ENCODE measurements at places on chromosomes 5 and 9.

GRCh38 chr9:19720377-19720776 lies 68.5 kb downstream of the SLC24A2 start:
- DNase-seq: peak; percentile 62

DNA sequence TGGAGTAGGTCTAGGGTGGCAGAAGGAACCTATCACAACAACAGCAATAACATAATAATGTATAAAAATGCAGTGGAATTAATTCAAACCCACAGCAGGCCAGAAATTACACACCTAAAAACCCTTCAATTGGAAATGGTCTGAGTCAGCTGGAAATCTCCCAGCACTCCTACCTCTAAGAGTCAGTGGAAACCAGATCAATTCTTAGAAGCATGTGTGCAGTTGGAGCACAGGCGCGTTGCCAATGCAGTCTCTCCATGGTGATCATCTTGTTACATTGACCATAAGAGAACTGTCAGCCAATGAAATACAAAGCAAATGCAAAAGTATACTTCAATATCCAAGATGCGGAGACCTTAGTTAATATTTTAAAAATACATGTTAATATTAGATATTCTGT lies 15.1 kb upstream of the CSNK1G3 start:
- DNase-seq: peak; percentile 67

DNA sequence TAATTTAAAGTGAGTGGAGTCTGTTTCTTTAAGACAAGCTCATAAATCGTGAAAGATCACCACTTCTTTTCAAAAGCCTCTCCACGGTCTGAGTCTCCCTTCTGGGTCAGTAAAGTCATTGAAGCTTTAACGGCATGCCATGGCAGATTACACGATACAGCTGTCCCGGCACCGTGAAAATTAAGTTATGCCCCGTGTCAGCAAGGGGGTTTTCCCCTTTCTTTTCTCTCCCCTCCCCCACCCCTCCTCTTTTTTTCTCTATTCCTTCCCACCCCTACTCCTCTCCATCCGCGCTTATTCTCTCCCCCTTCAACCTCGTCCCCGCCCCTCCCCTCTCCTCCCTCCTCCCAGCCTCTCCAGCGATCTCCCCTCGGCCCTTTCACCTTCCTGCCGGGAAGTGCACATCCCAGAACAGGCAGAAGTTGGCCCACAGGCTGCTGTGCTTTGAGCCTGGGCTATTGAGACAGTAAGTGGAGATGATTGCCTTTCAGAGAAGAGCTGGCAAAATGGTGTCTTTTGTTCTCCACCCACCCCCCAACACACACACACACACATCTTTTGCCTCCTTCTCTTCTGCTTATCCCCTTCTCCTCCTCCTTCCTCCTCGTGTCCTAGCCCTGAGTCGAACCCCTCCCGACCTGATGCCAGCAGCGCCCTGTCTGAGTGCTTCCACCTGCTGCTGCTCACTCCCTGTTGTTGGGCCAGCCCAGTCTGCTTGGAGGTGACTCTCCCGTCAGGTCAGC lies 44.1 kb downstream of the GAS1 start:
- peak; percentile 71 for DNase-seq

DNA sequence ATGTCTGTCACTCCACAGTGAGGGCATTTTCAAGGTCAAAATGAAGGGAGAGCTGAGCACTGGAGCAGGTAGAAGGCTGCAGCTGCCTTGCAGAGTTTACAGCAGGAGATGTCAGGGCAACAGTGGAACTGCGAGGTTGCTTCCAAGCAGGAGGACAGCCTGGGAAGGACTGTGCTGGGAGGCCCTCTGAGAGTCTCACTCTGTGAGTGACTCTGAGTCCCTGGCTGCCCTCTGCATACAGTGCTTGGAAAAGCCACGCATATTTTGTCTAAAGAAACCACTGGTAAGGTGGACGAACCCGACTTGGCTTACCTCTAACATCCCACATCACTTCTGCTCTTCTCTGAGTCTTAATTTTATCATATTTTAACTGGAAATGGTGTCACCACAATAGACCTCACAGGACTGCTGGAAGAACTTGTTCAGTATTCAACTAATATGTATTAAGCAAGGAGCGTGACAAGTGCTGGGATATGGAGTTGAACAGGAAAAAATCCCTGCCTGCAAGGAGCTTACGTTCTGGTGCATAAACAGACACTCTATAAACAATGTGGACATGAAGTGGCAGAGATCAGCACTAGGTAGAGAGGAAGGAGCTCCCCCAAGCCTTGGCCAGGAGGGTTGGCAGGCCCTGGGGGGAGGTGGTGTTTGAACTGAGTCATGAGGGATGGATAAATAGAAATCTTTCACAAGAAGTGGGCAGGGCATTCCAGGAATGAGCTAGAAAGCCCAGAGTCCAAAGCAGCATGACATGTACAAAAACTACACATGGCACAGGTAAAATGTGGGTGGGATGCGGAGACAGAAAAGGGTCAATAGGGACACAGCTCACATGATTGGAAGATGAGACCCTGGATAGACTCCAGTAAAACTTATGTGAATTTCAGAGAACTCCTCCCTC lies 64.0 kb upstream of the FOXE1 start:
- no peak for DNase-seq

- no peak for DNase-seq
Observed at GRCh38 chr5:137395011-137395755, 103.9 kb downstream of the SPOCK1 start.

DNA sequence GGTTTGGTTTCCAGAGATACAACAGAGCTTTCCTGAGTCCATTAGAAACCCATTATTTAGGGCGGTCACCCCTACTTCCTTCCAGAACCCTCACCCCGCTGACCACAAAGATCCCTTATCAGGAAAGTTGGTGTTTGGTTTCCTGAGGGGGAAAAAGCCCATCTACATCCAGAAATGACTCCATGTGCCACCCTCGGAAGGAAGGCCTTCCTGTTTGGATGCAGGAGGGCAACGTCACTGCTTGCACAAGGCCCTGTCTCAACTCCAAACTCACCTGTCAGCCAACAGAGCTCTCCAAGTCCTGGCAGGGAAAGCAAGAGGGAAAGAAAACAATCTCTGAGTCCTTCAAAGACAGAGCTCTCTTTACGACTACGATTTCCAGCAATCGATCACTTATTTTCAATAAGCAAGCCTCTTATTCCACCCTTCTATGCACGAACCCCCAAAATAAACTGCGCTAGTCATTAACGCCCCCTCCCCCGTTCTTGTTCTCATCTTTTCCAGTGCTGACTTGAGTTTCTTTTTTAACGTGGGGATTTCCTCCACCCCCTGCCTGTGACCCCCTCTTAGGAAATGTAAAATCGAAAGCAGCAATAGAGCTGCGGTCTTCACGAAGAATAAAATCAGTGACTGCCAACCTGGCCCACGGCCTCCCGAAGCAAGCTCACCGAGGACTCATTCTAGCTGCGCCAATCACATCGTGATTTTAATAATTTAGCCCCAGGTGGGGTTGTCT lies 35.7 kb upstream of the NTNG2 start:
- no peak for DNase-seq

DNA sequence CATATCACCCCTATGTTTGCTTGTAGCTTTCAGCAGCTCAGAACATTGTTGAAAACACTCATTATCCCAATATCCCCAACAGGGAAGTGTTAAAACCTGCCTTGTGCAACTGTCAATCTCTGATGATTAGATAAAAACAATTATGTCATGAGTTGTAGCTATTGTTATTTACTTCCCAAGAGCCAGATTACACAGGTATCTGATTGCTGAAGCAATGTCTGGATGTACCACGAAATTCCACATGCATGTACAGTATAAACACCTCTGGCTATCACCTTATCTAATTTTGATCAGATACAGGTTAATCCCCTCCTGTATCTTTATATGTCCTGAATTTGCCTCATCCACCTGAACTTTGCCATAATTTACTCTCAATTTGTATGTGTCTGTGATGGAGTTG lies 38.7 kb downstream of the TMC1 start:
- DNase-seq: no peak

GRCh38 chr5:21685522-21685921 lies 1167.6 kb downstream of the CDH12 start:
- DNase-seq: no peak

DNA sequence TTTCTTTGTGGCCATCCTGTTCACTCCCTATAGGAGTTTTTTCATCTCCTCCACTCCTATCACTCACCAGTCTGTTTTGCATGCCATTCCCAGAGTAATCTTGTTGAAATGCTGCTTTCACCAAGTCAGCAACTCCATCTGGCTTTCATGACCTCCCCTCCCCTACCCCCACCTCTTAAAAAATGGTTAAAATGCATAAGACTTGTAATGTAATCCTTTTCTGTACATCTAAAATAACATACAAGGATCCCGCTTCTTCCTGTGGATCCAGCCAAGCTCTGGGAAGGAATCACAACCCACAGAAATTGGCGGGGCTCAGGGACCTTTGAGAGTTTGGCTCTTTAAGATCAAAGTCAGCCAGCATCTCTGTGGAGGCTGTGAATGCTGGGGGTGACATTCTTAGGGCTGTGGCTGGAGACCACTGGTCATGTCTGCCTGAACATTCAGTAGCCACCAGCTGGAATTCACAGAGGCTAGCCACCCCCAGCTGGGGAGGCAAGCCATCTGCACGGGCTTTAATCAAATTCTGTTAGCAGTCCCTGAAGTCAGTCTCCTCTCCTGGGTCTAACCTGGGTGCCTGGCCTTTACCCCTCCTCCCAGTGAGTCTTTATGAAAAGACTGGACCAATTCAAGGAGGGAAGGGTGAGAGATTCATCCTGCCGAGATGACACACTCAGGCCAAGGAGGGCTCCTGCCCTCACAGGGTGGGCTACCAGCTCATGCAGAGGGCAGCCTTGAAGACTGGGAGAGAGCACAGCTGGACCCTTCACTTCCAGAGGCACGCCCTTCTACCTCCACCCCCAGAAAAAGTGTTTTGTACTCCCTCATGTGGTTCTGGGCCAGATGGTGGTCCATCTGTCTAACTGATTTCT lies 132.9 kb downstream of the LIFR start:
- DNase-seq: no peak

DNA sequence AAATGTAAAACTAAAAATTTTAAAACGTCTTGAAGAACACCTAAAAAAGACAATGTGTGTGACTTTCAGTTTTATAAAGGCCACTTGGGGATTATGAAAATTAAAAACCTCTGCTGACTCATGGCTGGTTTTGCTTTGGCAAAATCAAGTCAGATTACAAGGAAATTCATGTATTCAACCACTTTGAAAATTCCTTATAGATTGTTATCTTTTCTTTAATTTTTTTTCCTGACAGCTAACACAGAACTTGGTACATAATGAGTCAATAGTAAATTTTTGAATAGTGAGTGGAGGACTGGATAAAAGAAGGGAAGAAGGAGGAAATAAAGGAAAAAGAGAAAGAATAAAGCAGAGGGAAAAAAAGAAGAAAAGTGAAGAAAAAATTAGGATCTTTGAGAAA lies 1774.7 kb upstream of the ACO1 start:
- DNase-seq: no peak

DNA sequence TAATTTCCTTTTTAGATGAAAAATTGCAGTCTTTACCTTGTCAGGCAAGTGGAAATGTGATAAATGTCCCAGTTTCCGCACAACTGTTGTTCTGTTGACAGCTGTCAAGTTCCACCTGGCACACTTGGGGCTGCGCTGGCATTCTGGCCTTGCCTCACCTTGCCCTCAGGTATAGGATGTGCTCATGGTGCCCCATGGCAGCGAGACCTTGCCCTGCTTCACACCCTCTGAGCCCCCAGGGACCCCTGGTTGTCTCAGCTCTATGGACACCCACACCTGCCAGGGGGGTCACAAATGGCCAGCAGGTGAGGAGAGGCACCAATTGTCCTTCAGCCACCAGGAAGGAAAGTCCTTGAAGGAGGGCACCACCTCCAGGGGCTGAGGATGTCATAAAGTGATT lies 37.5 kb upstream of the SEMA4D start:
- DNase-seq: no peak

- no peak for DNase-seq
Observed at GRCh38 chr9:69443178-69443577, 118.2 kb downstream of the ENTREP1 start.

GRCh38 chr9:18495065-18495464 lies 21.1 kb downstream of the ADAMTSL1 start:
- no peak for DNase-seq

- no peak for DNase-seq
Observed at GRCh38 chr5:172694541-172694940, 53.5 kb downstream of the NEURL1B start.

GRCh38 chr5:140855772-140856674 lies at the start of gene PCDHA10:
PCDHA10 (plus strand) TSS chr5:140855897; CDS start chr5:140856049, 152 bp downstream.
- DNase-seq: no peak

DNA sequence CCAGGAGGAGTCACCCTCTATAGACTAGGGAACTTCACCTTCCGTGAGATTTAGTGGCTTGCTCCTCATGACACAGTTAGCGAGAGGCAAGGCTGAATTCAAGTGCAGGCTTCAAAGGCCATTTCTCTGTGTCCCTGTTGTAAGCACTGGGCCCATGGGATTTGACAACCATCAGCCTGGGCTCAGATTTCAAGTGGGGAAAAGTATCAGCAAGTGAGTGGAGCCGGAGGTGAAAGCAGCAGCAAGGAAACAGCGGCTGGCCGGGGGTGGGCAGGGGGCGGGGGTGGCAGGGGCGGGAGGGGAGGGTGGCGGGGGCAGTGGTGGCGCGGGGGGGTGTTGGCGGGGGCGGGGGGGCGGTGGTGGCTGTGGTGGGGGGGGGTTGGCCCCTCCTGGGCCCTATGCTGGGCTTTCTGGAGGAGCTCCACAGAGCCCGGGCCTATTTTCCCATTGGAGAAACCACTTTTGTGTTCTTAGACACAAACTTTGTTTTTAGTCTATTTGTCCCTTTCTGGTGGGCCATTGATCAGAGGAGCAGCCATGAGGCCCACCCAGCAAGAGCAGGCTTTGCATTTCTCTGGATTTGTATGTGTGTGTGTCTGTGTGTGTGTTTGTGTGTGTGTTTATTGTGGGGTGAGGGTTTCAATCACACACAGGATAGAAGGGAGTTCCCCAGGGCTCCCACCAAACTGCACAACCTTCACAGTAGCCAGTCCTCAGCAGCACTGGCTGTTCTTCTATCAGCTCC lies 165.4 kb upstream of the RAI14 start:
- DNase-seq: no peak

GRCh38 chr5:37174928-37175327 lies 74.2 kb downstream of the CPLANE1 start:
- no peak for DNase-seq

- no peak for DNase-seq
Observed at GRCh38 chr9:85444243-85444642, 297.5 kb downstream of the AGTPBP1 start.

DNA sequence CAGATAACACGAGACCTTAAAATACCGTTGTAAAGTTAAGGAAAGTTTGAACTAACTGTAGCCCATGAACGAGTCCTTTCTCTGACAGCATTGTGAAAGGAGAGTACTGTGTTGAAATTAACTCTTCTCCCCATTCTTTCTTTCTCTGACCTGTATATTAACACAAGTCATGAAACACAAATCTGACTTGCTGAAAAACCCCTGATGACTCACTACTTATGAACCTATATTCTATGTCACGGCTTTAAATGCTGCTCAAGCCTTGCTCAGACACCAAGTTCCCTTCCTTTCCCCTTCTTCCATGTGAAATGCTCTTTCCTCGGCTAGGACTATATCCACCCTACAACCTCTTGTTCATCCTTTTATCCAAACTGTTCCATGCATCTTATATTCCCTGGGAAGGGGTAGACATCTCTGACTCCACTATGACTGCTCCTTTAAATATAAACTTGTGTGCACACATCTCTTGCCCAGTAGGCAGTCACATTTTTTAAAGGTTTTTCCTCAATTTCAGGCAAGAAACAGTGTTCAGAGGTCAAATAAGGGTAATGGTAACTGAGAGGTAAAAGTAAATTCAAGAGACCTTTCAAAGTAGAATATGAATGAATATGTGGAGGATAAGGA lies 142.9 kb downstream of the NFIB start:
- DNase-seq: no peak

- peak; percentile 39 for DNase-seq
Observed at GRCh38 chr9:20989923-20990341, 41.5 kb downstream of the HACD4 start.

GRCh38 chr5:77262697-77263096 lies 52.2 kb downstream of the PDE8B start:
- DNase-seq: no peak
